Stimulated activated naive CD4-positive, alpha-beta T cell (primary cell): ENCODE measurements at places on chromosomes 6 and 20.

GRCh38 chr6:133240511-133241085 lies 559 bp upstream of the EYA4 start:
- DNase-seq, result no peak

- DNase-seq, result no peak
Measured at GRCh38 chr6:143750877-143751276, 73.1 kb downstream of the PHACTR2 start.

DNA sequence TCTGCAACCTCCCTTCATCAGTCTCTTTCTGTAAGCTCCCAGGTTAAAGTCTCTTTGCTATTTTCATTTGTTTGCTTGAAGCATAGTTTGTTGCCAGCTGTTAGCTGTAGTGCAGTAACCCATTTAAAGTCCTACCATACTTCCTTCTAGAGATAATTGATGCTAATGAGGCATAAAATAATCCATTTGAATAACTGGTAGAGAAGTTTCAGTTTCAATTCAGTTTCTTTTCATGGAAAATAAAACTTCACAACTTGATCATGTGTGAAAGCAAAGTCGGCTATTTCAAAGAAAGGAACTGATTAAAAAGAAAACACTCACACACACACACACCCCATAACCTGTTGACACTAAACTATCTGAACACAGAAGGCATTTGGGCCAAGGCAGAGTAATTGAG lies 68.5 kb upstream of the TENT5A start:
- DNase-seq, result no peak

- DNase-seq, result no peak
Measured at GRCh38 chr6:147400968-147401367, 107.5 kb upstream of the SAMD5 start.

DNA sequence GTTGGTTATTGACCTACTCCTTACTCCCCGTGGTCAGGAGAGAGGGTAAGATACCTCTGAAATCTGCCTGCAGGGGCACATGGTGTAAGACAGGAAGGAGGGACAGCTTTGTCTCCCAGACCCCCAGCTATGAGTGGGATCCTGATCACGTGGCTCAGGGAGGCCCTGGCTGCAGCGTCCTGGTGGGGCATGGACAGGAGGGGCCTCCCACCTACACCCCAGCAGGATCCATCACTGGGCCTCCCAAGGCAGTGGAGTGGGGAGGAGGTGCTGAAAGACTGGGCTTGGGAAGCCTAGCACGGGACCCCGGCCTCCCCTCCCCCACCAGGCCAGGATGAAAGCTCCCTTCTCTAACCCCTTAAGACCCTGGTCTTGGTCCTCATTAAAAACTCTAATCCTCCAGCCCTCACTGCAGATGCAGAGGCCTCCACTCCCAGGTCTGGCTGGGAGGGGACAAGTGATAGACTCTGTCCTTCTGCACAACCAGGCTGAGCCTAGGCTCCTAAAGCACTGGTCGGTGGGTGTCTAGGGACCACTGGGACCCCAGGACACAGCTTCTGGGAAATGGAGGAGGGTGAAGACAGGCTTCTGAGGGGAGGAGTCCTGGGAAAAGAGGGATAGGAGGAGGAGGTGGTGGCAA lies 29.6 kb upstream of the VEGFA start:
- no peak for DNase-seq

DNA sequence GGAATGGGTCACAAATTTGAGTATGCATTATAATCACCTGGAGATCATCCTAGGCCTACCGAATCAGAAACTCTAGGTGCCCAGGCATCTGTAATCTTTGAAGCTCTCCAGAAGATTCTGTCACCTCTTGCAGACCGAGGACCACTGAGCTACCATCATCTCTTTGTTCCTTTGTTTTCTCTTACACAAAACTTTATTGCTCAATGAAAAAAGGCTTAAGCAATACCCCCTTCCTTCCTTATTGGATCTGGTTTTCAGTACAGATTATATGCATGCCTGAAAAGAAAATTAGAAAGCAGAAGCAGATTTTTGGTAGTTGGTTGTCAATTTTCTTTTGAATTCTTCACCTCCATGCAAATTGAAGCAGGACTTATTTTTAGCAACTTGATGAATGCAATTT lies 31.3 kb downstream of the STX11 start:
- DNase-seq, result no peak

- no peak for DNase-seq
Measured at GRCh38 chr20:19260412-19261090, 48.1 kb downstream of the SLC24A3 start.

DNA sequence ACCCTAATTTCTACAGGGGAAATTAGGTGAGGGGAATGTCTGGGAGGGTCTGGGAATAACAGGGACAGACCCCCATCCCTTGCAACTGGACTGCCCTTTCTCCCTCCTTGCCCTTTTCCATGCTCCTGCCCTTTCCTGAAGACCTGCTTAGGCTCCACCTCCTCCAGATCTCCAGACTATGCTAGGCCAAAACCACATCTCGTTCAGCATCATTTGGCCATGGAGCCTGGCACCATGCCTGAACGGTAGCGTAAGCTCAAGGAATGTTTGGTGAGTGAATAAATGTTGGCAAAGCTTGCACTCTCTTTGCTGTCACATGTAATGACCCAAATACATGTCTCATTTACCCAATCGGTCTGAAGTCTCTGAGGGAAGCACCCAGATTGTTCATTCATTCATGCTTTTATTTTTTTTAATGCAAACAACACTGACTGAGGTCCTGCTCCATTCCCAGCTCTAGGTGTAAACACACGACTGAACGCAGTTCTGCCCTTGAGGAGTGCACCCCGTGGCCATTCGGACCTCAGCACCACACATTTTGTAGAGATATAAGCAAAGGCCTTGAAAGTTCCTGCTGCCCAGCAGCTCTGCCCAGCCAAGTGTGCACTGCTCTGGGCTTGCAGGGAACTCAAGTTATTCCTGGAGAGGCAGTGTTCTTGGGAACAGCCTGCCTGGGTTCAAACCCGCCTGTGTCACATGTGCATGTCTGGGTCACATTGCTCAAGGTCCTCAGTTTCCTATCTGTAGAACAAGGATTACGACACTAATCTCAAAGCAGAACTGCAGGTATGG lies 1.1 kb upstream of the GRM4 start:
- DNase-seq, result no peak

DNA sequence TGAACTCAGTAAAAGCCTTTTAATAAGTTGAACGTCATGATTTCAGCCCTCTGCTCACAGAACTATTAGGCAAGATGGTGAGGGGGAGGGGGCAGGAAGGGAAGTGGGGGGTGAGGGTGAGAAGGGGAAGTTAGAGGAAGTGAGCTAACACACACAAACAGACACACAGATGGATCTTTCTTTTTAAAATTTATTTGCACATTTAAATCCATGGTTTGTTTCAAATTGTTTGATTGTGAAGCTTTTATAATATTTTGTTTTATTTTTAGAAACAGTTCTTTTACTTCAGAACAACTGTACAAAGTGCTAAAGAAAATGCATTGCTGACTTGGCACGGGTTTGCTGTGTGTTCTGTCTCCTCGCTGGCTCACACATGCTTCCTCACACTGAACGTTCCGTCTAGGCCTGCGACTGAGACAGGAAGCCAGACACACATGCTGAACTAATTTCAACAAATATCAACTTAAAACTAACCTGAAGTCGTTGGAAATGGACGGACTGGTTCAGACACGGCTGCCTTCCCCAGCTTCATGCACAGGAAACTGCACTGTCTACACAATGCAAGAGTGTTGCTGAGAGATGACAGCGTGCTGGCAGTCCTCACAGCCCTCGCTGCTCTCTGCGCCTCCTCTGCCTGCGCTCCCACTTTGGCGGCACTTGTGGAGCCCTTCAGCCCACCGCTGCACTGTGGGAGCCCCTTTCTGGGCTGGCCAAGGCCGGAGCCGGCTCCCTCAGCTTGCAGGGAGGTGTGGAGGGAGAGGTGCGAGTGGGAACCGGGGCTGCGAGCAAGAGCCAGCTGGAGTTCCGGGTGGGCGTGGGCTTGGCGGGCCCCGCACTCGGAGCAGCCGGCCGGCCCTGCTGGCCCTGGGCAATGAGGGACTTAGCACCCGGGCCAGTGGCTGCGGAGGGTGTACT lies 8.1 kb upstream of the ZBP1 start:
- DNase-seq, result peak; percentile 84

- DNase-seq, result no peak
Measured at GRCh38 chr20:33113387-33113908, 34.0 kb downstream of the BPIFB4 start.

DNA sequence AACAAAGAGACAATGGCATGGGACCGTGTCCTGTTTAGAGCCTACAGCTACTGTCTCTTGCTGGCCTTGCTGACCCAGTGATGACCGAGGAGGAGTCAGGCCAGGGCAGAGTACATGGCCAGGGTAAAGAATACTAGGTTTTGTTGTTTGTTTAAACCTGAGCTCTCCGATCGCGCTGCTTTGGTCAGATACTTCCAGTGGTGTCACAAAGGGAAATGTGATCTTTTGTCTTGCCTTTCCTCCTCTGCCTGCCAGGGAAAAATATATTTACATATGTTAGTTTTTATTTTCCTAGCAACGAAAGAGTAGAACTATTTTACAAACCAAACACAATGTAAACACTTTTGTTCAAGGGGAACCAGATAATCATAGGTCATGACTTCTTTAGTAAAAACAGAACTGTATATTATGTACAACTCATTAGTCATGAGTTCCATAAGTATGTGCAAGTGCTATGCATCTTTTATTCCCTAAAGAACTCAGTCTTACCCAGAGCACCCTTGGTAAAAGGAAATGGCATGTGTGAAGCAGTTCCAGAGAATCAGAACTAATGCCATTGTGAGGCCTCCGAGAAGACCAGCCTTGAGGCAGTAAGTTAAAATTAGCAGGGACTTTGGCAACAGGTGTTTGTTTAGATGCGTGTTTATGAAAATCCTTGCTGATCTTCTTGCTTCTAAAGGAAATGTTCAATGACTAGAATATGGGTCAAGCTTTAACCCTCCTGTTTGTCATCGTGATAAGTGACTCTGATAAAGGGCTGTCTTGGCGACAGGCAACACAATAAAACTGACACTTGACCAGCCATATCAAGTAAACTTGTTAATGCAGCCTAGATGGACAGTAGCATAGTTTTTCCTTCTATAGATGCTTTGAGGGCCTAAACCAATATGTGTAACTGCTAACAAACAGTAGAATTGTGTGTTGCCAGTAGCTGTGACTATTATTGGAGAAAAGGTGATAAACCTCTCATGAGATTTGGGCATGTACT lies 204.6 kb downstream of the NKAIN2 start:
- DNase-seq, result no peak

DNA sequence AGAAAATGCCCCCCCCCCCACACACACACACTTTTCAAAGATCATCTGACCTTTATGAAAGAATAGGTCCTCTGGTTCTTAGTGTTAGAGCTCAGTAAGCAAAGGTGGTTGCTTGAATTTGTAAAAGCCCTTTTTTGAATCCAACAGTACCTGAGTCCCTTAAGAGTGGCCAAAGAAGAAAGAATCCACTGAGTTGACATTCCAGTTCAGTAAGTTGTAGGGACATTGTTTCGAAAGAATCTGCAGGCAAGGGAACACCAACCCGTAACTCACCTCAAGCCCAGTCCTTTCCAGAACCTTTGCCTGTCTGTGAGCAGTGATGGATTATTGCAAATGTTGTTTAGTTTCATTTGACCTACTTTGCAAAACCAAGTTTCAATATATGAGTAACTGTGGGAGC lies 64.2 kb upstream of the MAP3K4 start:
- no peak for DNase-seq

DNA sequence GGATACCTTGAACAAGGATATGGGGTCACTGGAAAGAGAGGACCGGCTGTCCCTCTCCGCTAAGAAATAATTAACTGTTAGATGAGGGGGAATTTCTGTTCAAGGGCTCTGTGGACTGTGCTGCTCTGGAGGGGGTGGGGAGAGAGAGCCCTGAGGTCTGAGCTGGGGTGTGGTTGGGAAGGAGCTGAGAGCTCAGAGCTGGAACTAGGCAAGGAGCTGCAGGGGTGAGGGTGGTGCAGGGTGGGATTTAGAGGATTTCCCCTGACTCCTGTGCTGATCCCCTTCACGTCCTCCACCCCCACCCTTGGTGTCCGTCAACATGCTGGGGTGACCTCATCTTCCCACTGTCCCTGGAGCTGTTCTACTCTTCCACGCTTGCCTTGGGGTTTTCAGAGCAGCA lies 52.5 kb downstream of the HLA-A start:
- DNase-seq, result no peak

GRCh38 chr6:136967876-136968752 lies 46.0 kb downstream of the SLC35D3 start:
- peak; percentile 2 for DNase-seq

DNA sequence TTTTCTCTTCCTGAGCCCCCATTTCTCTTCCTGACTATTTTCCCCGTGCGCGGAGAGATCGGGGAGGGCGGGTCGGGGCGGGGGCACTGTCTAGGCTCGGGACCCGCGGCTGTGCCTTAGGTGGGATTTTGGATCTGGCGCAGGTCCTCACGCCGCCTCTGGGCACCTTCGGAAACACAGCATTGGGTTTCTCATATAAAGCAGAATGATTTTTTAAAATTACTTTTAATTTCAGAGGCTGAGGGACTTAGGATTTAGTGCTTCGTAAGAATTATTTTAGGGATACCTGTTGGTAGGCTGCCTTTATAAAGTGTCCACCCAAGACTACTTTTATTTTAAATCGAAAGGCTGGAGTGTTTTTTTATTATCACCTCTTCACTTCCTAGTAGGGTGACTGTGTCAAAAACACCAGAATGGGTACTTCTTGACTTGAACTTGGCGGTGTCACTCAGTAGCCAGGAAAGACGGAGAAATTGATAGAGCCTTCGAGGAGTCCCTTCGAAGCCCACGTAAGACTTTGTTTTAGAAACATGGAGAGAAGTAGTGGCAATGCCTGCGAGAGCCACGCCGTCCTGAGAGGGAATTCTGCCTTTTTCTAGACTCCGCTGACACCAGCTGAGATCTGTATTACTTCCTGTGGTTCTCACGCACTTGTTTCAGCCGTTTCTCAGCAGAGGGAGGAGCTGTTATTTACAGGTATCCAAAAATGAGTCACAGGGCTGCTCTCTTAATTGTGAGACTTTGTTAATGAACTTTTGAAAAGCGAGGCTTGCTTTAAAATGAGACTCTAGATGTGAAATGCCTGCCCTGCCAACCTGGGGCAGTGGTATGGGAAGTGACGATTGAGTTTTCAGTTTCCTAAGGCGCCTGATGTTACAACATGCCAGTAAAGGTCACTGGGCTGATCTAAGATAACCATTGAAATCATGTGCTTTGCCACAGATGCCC lies 667 bp downstream of the STX11 start:
- DNase-seq, result peak; percentile 22

GRCh38 chr6:31614075-31614619 lies 887 bp upstream of the AIF1 start:
- no peak for DNase-seq

- no peak for DNase-seq
Measured at GRCh38 chr6:110270165-110270564, 88.0 kb downstream of the METTL24 start.

DNA sequence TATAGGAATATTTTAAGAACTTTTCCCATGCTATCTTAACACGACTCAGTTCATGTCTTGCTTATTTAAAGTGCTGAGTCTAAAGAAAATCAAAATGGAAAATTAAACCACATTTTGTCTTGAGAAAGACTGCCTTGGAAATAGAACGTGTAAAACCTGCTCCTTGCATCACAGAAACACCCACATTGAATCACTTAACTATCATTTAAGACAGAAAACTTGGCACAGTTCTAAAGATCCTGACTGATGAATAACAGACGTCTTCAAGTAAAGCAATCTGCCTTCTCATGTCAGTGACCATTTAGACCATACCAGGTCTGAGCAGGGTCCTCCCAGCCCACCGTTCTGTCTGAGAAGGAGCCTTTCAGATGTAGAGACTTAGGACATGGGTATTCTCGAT lies 7.4 kb downstream of the PERP start:
- no peak for DNase-seq

- no peak for DNase-seq
Measured at GRCh38 chr20:6559791-6560190, 207.7 kb upstream of the BMP2 start.
